ENCODE measurements at places on chromosomes 1 and 21. TPM values are rescaled to one million over a fixed set of nuclear protein-coding genes. Genes with fewer than 3 reads are reported as not detected.

Gene GPR61
- total RNA-seq: 0.16 TPM

Gene TNNT2
- not detected for total RNA-seq

Gene RYR2
- total RNA-seq: not detected

Gene PI4KB
- total RNA-seq: 46.4 TPM

Gene SIM2
- not detected for total RNA-seq

Gene MROH9
- total RNA-seq: not detected

Gene SPRR2E
- total RNA-seq: not detected

Gene RPTN
- not detected for total RNA-seq

Gene PRRX1
- total RNA-seq: not detected

Gene PPM1J
- total RNA-seq: 0.94 TPM

DNA sequence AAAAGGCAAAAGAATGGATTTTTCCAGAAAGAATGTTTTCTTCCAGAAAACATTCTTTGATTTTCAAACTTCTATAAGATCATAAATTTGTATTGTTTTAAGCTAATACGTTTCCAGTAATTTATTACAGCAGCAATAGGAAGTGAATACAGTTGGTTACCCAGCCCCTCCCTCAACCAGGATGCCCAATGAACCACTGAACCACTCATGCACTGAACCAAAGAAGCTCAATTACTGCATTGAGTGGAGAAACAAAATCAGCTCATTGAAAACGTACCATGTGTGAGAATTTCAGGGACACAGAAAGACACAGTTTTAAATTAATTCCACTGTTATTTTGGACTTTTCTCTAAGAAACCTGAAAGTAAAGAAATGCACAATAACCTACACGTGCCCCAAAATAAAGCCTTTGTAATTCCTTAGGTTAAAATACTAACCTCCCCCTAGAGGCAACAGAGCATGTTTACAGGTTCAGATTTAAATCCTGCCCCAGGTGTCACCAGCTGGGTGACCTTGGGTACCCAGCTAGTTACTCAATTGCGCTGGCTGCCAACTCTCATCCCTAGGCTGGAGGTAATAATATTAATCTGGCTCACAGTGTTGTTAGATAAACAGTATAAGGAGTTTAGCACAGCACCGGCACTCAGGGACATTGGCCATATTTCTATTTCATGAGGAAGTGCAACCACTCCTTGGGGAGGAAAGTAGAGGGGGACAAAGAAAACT, 111.7 kb downstream of the NMNAT2 start:
- no peak for DNase-seq

GRCh38 chr1:219626865-219627264, 14.0 kb upstream of the ZC3H11B start:
- DNase-seq: no peak

GRCh38 chr1:12636098-12636950, 7.6 kb upstream of the AADACL4 start:
- DNase-seq: no peak

GRCh38 chr1:47351305-47351704, 17.7 kb downstream of the CMPK1 start:
- no peak for DNase-seq

DNA sequence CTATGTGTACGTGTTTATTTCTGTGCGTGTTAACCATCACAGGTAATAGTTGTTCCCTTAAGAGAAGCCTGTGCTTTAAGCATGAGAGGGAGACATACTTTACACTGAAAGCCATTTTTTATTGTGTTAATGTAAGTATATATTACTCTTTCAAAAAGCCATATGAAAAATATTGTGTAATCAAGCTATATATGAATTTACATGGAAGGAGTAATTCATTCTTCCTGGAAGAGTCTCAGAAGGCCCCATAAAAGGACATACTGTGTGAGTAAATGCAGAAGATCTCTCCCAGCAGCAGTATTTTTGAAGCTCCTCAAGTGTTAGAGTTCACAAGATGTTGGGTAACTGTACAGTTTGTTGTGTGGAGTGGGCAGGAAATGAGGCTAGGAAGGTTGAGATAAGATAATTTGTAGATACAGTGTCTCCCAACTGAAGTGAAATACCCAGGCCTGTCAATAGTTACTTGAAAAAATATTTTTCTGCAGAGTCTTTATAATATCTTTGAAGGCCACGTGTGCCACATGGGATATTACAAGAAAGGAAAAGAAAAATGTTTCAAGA, 138.3 kb downstream of the PTGER3 start:
- DNase-seq: no peak

GRCh38 chr1:226098870-226099835, 36.6 kb downstream of the H3-3A start:
- DNase-seq: no peak

- DNase-seq: no peak
These were observed 275.5 kb upstream of the FMN2 start for GRCh38 chr1:239816081-239816782.

DNA sequence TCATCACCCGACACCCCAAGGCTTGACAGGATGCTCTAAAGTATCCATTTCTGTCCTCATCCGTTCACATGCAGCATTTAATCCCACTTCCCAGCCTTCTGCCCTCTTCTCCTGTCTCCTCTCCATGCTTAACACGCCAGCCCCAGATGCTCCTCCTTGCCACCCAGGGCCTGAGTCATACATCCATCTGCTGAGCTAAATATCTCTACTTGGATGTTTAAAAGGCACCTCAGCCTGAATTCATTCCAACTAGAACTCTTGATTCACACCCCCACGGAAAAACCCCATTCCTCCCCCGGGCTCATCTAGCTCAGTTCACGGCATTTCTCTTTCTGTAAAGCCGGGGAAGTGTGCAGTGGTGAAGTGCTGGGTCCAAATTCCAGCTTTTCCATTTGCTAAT, 27.7 kb downstream of the TEX35 start:
- no peak for DNase-seq

GRCh38 chr1:16984717-16985116, 4.3 kb upstream of the MFAP2 start:
- DNase-seq: no peak

DNA sequence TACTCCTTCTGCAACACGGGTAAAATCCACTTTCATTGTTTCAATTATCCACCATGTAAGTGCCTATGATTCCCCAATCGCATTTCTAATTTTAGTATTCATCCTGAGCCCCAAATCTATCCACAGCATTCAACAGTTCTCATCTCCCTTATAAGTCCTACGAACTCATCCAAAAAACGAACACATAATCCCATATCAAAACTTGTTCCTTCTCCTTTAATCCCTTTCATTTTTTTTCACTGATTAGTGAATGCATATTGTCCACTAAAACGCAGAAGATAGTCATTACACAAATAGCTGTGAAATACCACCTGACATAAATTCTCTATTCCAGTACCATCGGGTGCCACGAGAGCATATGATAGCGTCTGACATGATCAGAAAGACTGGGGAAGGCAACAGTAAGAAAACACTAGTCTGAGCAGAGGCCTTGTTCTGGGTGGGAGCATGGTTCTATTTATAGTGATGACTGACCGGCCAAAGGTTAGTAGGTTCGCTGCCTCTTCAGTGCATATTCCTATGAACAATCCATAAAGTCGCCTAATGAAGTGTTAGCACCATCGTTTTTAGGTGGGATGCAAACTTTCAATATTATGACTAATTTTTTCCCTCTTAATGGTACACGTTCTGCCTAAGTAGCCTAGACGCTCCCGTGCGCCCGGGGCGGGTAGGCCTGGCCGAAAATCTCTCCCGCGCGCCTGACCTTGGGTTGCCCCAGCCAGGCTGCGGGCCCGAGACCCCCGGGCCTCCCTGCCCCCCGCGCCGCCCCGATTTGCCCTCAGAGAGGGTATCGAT, 648 bp downstream of the ATP5PF start:
- DNase-seq: peak; percentile 43

- no peak for DNase-seq
These were observed 33.5 kb downstream of the EPHA2 start for GRCh38 chr1:16122350-16122881.

GRCh38 chr1:149986486-149987296, 23.8 kb downstream of the OTUD7B start:
- DNase-seq: no peak
